ELF-1 (cell line): ENCODE measurements at places on chromosomes 1 and 21.
A peak's percentile ranks its signal among the peaks of the same experiment; 100 is the strongest.

GRCh38 chr1:207946756-207947155 lies 35.8 kb upstream of the CD34 start:
- DNase-seq: no peak

DNA sequence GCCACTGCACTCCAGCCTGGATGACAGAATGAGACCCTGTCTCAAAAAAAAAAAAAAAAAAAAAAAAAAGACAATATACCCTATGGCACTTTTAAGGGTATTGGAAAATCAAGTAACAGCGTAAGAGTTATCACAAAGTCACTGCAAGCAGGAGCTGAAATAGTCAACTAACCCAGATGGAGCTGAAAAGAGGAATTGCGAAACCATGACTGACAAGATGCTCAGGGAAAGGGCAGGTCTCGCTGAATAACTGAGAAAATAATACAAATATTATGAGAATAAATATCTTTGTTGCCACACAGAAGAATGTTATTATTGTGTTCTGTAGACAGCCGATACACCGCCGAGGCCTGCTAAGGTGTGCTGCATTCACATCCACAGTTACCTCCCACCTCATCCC lies 17.8 kb downstream of the HLCS start:
- no peak for DNase-seq

- no peak for DNase-seq
Measured at GRCh38 chr1:76802094-76802493, 65.2 kb upstream of the ST6GALNAC5 start.

DNA sequence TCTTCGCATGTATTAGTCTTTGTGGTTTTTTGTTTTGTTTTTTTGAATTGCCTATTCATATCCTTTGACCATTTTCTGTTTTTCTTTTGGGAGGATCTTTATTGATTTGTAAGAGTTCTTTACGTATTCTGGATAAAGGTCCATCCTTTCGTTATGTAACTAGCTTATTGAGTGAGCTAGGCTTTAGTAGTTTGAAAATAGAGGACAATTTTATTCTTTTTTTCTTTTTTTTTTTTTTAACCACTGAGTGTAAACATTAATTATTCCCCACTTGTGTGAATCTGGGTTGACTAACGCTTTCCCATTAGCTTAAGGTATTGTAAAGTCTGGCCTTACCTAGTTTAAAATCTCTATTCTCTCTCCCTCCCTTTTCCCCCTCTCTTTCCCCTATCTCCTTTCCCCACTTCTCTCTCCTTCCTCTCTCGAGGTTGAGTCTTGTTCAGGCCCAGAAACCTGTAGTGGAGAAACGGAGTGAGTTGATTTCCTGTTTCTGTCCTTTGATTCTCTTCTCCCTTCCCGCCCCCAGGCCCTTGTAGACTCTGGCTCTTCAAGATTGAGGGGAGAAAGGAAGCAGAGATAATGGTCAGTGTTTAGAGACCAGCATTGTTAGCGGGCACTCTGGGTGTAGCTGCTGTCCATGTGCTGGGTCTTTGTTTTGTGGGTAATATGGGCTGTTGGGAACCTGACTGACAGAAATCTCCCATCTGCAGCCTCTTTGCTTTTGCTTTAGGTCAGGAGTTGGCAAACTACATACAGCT lies 1.5 kb downstream of the MORC3 start:
- DNase-seq: peak; percentile 81

DNA sequence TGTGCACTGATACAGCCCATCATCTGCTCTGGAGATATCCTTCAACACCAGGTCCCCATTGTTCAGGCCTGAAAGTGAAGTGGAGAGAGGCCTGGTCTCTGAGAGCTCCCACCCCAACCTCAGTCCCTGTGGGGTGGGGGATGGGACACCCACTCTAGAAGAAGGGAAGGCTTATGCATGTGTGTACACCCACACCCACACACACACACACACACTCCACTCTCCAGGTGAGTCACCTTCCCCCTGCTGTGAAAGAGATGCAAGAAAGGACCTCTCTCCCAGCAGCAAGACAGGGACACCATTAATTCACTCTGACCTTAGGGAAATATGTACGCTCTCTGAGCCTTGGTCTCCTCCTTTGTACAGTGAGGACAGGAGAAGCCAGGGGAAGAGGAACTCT lies 5.9 kb downstream of the VSIG8 start:
- DNase-seq: no peak

GRCh38 chr1:220893701-220894024 lies 14.4 kb downstream of the HLX start:
- no peak for DNase-seq
